ENCODE measurements at places on chromosomes 7 and 10.

GRCh38 chr7:30864101-30864500 lies 47.6 kb upstream of the AQP1 start:
- no peak for DNase-seq

DNA sequence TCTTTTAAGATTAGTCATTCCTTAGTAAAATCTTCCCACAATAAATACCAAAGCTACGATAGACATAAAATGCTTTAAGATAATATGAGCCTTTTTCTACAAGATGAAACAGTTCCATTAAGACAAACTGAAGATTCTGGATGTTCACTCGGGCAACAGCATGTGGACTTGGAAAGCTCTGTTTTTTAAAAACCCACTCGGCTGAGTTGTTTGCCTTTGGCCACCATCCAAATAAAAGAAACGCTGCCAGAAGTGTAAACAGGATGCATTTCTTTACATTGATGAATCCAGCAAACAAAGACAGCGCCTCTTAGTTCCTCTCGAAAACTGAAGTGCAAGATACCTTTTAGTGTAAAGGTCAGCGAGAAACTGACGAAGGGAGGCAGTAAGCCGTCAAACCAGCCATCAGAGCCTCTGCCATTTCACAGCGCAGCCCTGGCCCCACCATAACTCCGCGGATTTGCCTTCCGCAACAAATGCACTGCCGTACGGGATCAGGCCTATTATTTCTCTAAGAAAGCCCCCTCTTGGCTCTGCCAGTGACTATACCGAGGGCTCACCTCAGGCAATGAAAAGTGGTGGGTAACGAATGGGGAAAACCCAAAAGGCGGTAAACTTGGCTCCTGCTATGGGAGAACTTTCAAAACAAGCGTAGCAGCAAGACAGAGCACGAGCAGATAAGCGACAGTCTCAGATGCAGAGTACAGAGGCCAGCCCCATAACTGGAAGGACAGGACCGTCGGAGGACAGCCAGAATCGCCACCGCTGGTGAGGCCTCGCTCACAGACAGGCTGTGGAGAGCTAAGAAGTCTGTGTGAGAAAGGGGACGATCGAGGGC lies 41.4 kb downstream of the GNA12 start:
- DNase-seq = no peak

DNA sequence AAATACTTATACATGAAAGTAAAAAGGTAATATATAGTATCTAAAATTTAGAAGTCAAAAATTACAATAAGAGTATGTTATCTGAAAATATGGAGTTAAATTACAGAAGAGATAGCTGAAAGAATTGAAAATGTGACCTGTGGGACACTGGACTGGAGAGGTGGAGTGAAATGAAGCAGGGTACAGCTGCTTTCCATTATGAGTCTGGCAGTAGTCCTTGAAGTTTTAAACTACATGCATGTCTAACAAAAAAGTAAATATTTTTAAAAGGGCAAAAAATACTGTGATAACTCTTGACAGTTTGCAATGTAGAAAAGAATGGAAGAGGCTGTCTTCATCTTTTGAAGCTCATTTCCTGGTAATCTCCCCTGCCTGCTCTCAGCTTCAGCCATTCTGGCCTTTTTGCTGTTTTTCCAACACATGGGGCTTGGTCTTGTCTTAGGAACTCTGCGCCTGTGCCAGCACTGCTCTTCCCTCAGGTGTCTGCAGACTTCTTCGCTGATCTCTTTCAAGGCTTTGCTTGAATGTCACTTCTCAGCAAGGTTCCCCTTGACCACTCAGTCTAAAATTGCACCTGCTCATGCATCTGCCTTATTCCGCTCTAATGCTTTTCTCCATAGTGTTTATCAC lies 36.9 kb downstream of the PTPRZ1 start:
- DNase-seq = no peak

DNA sequence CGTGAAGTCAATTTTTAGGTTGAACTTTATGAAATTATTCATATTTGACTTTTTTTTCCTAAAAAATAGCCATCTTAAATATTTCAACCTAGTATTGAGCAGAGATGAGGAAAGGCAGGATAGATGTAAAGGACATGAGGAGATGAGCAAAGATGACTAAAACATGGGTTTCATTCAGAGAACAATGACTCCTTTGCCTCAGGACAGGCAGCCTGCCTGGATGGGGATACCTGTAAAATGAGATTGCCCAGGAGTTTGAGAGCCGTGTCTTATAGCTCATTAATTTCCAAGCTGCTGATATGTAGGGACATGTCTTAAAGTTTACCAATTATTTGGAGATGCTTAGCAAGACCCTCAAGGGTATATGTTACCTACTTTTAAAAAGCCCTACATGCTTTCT lies 243.8 kb upstream of the MDFIC start:
- DNase-seq = no peak

- no peak for DNase-seq
These were observed 79.2 kb downstream of the APBB1IP start for GRCh38 chr10:26517141-26517867.

GRCh38 chr10:70684374-70684773 lies 12.1 kb downstream of the ADAMTS14 start:
- DNase-seq = no peak

DNA sequence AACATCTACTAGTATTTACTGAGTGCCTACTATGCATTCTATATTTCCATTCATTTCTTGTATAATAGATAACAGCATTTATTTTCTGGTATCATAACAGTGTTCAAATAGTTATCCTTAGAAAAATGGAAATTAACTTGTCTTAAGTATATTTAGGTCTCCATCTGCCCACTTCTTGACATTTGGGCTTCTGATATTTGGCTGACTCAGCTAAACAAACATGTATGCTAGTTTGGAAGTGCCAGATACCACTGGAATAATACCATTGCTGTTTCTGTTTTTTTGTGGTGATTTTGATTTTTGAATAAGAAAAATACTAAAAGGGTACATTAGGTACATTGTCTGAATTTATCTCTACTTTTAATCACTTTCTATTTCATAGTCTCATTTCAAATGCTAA lies 169.2 kb downstream of the ST7 start:
- DNase-seq = no peak

DNA sequence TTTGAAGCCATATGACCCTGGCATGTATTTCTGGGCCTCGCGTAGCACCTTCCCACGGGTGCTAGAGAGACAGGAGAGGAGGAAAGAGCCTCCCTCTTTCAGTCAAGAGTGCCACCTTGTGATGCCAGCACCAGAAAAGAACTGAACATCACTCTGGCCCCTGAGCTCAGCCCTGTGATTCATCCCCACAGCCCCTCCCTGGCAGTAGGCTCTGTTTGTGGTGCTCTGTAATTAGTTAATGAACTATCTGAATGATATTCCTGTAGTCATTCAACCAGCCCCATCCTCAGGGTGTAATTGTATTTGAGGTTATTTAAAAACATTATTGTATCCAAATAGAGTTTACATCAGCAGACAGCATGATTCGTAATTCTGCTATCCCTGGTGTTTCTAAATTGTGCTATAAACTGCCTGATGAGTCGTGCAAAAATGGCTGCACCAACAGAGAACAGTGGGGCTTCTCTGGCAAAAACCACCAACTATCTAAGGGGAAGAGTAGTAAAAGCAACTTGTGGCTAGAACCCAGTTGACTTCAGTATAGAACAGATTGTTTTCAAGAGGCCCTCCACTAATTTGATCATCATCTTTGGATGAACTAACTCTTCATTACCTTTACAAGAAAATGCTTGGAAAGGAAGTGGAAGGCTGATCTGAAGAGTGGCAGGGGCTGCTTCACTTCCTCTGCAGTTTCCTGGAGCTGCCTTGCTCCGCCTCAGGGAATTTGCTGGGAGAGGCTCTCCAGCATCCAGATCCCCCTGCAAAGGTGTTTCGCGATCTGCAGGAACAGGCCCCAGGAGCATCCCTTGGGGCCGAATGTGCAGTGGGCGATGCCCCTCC lies 23.7 kb upstream of the TIAL1 start:
- no peak for DNase-seq

GRCh38 chr7:53311205-53311604 lies 275.8 kb downstream of the POM121L12 start:
- DNase-seq = no peak

GRCh38 chr10:76072384-76072783 lies 641.0 kb downstream of the LRMDA start:
- no peak for DNase-seq

- DNase-seq = peak; percentile 30
These were observed 45.2 kb upstream of the BHLHA15 start for GRCh38 chr7:98165827-98166667.

DNA sequence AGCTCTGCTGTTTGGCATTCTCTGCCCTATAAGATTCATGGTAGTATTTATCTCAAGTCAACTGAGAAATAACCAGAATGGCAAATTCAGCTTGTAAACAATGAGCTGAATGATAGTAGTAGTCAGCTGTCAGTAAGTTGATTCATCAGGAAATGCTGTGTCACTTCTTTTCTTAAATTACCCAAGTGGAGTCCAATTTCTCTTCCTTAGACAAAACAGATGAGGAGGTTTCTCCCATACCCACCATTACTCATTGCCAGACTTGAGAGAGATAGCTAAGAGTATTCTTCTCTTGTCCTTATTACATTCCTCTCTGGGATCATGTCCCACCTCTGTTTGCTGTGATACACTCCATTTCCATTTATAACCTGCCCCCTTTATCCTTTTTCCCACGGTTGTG lies 159.8 kb upstream of the STEAP1 start:
- DNase-seq = no peak

DNA sequence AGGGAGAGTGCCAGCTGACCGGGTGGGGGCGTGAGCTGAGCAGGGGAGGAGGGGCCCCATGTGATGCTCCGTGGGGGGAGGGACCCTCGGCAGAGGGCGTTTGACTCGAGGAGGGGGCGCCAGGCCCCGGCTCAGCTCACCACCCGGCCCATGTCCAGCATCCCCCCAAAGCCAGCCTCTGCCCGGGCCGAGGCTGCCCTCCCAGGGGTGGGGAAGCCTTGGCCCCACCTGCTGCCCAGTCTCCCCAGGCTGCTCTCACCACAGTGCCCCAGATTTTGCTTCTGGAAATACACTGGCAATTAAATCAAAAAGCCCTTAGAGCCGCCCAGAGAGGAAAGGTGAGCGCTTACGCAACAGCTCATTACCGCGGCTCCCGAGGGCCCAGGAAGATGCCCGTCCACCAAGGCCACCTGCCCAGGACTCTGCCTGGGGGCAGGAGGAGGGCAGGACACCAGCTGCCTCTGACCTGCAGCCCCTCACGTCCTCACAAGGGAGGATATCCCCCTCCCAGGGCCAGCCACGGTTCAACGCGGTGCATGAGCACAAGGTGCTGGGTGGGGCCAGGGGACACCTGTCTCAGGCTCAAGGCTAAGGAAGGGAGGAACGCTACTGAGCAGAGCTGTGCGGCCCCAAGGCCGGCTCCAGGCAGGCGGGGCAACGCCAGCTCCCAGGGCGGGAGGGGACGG lies 70.0 kb upstream of the INPP5A start:
- DNase-seq = peak; percentile 78

DNA sequence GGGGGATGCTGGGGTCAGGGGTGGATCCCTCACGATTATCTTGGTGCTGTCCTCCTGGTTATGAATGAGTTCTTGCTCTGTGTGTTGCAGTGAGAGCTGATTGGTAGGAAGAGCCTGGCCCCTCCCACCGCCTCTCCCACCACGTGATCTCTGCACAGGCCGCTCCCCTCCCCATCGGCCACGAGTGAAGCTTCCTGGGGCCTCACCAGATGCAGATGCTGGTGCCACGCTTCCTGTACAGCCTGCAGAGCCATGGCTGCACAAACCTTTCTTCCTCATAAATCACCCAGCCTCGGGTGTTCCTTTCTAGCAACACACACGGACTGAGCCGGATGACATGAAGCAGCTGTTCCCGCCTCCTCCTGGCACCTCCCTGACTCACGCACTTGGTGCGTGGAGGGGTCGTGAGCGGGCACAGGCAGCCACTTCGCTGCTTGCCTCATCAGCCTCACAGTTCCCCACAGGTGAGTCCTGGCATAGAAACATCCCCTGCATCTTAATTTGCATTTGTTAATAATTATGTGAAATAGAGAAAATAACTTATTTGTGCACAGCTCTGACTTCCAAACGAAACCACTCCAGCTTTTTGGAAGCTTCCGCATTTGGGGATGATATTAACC lies 210.8 kb downstream of the ADARB2 start:
- peak; percentile 74 for DNase-seq

GRCh38 chr10:120667276-120667675 lies 183.9 kb upstream of the WDR11 start:
- no peak for DNase-seq

GRCh38 chr10:57186201-57186600 lies 825.1 kb upstream of the ZWINT start:
- DNase-seq = no peak

GRCh38 chr7:82676777-82677463 lies 233.3 kb upstream of the CACNA2D1 start:
- DNase-seq = peak; percentile 34

GRCh38 chr7:40800771-40801170 lies 666.0 kb downstream of the SUGCT start:
- DNase-seq = no peak

GRCh38 chr10:35442028-35442427 lies 105.7 kb downstream of the CCNY start:
- no peak for DNase-seq

- DNase-seq = no peak
These were observed 361.6 kb upstream of the SHH start for GRCh38 chr7:156173748-156174353.

DNA sequence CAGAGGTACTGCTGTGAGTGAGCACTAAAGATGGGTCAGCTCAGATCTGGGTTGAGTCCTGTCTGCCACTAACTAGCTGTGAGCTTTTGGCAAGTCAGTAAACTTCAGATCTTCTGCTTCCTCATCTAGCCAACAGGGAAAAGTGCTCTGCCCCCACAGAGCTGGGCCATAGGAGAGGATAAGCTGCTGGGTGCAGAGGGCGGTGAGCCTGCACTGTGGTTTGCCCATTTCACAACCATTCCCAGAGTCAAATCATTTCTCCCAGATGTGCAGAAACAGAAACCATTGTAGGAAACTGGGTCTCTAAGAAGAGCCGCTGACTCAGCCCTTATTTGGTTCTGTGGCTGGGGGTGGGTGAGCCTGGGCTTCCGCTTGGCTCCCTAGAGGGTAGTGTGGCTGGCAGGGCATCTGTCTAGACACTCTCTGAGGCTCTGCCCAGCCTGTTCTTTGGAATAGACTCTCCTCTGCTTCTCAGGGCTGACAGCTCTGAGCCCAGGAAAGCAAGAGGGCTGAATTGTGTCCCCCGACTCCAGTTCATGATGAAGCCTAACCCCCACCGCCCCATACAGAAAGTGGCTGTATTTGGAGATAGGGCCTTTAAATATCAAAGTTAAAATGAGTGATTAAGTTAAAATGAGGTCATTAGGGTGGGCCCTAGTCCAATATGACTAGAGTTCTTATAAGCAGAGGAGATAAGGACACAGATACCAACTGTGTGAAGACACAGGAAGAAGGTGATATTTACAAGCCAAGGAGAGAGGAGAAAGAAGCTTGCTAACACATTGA lies 29.5 kb upstream of the ARHGAP22 start:
- DNase-seq = no peak

GRCh38 chr7:154777023-154777422 lies 225.9 kb downstream of the PAXIP1 start:
- no peak for DNase-seq

DNA sequence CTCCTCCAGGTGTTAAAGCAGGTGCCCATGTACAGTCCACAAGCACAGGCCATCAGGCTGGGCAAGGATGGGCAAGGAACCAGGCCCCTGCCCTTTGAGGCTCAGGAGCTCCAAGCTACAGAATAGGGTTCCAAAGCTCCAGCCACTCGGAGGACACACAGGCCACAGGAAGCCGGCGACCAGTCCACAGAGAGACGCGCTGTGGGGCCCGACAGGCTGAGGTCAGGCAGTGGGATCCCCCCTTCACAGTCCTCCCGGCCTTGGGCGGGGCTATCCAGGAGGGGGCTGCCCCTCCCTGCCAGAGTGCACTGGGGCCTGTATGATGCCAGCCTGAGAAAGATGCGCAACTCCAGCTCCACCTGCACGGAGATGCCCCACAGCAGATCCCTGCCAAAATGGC lies 34.0 kb downstream of the MAD1L1 start:
- no peak for DNase-seq
